ENCODE measurements at places on chromosomes 3 and 15.

DNA sequence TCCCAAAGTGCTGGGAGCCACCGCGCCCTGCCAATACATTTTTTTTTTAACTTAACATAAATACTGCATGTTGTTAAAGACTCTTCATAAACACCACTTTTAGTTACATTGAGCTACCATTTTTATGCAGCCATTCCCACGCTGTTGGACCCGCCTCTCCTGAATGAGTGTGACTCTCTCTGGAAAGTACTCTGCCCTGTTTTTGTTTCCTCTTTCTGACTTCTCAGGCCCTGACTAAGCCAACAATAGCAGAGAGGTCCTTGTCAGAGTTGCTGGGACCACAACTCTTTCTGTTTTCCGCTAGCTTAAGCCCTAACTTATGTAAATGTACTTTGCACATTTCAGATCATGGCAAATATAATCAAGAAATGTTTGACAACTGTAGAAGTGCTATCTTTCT lies 35.2 kb downstream of the PARP15 start:
- H3K4me1 ChIP-seq, result peaks cover 4% of the 10 kb centered on the region
- no peak for DNase-seq
- H3K27ac ChIP-seq, result no peak overlapping the region
- H3K4me3 ChIP-seq, result no peak overlapping the region

DNA sequence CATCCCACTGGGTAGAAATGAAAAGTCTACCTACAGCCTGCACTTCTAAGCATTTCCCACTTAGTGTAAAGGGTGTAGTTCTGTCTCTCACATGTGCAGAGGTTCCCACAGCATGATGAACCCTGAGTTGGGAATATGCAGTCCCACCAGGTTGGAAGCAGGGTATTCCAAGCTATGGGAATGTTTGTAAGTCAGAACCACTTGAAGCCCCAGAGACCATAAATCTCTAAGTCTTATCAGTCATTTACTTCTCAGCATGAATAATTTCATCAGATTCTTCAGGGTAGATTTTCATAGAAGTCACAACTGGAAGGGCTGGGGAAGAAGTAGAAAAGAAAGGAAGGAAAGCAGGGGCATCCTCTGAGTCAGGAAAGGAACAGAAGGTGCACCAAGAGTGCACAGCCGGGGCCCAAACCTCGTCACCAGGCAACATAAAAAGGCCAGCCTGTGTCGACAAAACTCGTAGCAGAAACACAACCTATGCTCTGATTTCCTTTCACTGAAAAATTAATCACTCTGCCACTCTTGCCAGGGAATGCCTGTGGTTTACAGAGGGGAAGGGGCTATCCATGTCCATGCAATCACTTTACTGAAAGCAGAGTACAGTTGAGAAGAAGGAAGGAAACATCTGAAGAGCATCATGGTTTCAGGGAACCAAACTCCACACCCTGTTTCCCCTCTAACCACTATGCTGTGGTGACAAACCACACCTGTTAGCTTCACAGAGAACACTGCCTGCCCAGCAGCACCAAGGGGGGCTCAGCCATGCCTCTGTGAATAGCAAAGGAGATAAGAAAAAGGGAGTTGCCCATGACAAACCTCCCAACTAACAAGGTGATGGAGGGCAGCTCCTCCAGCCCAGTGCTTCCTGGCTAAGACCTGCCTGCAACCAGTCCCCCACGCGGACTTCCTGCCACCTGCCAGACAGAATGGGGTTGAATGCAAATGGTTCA lies 40.5 kb downstream of the SH3BP5 start:
- H3K4me3 ChIP-seq, result no peak overlapping the region
- H3K4me1 ChIP-seq, result no peaks in the 10 kb centered on the region

DNA sequence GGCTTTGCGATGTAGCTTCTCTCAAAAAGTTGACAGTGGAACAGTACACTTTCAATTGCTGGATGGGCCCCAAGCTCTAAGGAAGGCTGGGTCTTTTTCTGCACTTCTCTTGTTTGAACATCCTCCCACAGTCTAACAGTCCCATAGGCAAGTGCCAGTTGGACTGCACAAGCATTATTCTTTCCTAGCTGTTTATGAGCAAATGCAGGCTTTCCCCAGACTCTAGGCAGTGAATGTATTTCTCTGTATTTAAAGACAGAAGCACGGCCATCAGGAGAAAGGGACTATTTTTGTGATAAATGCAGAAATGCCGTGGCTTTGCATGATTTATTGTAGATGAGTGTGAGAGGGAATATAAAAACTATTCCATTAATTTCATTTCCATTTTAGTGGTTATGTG lies 539.3 kb upstream of the LMCD1 start:
- no peak for DNase-seq
- no peaks in the 10 kb centered on the region for H3K27me3 ChIP-seq
- H3K36me3 ChIP-seq, result no peaks in the 10 kb centered on the region
- no peaks in the 10 kb centered on the region for H3K4me1 ChIP-seq
- no peak overlapping the region for H3K4me3 ChIP-seq

DNA sequence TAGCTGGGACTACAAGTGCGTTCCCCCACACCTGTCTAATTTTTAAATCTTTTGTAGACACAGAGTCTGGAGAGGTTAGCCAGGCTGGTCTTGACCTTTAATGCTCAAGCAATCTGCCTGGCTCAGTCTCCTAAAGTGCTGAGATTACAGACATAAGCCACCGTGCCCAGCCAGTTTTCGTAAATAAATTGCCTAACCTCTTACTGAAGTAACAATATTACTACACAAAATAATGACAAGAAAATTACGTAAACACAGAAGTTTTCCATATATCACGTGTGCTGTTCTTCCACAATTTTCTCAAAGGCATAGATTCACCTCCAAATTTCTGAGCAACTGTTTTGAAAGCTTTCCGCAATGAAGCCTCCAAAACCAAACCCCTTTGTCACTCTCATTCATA lies 58.1 kb upstream of the PROK2 start:
- peaks cover 4% of the 10 kb centered on the region for H3K4me1 ChIP-seq
- H3K36me3 ChIP-seq, result no peaks in the 10 kb centered on the region
- DNase-seq, result no peak
- no peak overlapping the region for H3K4me3 ChIP-seq

All from H1 (cell line).